ENCODE measurements at places on chromosomes 2 and 18. TPM values are rescaled to one million over a fixed set of nuclear protein-coding genes. Genes with fewer than 3 reads are reported as not detected.

- no peak for DNase-seq
These were observed 15.6 kb upstream of the WDR75 start for GRCh38 chr2:189425676-189426075.

DNA sequence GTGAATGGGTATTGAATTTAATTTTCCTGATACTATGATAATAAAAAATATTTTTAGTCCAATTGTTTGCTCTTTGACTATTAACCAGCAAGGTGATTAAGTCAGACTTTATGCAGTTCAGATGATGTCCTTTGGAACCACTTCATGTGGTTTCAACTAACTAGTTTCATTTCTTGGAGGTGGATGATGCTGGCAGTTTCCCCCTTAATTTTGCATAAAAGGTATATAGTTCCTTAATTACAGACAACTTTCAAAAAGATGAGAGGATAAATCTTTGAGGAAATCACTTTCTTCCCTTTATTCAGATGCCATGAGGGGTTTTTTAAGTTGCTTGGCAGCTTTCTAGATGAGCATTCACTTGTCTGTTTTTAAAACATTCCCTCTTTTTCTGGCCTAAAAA is 223.1 kb downstream of the PHLPP1 start:
- no peak for DNase-seq

DNA sequence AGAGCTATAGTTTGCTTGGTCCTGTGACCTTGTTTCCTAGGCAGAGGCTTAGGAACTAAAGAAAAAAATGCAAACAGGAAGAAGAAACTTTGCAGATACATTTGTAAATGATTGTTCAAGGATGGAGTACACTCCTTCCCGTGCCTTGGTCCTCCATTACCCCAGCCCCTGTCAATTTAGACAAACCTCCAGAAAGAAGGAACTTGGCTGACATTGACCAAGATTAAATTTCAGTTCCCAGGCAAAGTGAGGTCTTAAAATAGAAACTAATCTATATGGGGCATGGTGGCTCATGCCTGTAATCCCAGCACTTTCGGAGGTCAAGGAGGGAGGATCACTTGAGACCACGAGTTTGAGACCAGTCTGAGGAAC is 179.9 kb upstream of the FN1 start:
- no peak for DNase-seq

DNA sequence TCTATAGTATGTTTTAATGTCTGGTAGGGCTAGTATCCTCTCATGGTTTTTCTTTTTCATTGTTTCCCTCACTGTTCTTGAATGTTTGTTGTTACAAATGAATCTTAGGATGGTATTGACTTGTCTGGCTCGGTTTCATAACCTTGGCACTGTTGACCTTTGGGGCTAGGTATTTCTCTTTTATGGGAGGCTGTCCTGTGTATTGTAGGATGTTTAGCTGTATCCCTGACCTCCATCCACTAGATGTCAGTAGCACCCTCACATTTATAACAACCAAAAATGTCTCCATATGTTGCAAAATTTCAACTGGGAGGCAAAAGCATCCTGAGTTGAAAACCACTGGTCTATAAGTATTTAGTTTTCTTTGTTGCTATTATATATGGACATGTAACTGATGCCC is 7.0 kb upstream of the AOX1 start:
- no peak for DNase-seq

DNA sequence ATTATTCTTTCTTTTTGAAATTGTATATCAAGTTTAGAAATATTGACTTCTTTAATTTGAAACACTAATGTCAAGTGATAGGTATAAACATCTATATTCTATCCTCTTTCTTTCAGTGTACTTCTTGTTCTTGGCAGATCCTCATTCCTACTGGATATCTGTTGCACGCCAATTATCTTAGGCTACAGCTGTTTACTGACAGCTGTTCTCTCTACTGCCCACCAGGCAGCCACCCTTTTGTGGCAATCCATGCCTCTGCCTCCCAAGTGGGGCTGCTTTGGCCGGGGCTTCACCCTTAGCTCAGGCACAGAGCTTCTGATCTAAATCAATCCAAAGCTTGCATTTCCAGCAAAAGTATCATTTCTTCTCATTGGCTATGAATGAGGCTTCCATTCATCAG is 50.6 kb upstream of the ITSN2 start:
- DNase-seq, result no peak

GRCh38 chr2:233852056-233852455 is 2.3 kb downstream of the HJURP start:
- DNase-seq, result no peak

DNA sequence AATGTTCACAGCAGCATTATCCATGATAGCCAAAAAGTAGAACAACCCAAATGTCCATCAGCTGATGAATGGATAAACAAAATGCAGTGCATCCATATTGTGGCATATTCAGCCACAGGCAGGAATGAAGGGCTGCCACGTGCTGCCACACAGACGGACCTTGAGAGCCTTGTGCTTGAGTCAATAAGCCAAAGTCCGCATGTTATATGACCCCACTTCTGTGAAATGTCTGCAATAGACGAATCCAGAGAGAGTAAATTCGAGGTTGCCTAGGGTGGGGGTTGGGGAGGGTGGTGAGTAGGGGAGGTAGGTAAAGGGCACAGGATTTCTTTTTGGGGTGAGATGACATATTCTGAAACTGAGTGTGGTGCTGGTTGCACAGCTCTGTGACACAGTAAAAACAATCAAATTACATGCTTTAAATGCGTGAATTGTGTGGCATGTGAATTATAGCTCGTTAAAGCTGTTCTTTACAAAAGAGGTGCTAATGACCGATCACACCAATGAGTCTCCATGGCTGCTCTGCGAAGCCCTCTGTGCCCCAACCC is 38.9 kb upstream of the LDLRAD4 start:
- DNase-seq, result no peak

- DNase-seq, result peak; percentile 18
These were observed 466.7 kb downstream of the TNS1 start for GRCh38 chr2:217535957-217536708.

DNA sequence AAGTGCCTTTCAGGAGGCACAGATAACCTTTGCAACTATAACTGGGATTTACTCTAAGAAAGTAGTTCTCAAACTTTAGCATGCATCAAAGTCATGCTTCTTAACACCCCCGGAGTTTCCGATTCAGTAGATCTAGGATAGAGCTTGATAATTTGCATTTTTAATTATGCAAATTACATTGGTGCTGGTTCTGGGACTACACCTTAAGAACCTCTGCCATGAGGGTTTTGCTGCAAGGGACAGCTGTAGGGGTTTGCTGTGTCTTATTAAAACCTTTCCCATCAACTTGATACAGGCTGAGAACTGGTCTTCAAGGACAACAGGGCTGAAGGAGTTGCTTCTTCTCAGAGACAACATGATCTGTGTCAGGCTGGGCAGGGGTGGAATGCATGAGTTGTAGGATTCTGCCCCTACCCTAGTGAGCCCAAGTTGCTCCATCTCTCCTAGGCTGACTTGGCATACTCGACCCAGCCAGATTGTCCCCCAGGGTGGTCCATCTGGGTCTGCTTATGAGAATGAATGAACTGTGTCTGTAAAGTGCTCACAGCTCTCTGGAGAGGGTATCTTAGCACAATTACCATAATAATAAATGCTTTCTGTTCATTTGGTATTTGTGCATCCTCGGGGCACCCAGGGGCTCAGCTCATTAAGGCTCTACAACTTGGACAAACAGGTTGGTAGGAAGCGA is 232.7 kb downstream of the CLIP4 start:
- DNase-seq, result no peak

DNA sequence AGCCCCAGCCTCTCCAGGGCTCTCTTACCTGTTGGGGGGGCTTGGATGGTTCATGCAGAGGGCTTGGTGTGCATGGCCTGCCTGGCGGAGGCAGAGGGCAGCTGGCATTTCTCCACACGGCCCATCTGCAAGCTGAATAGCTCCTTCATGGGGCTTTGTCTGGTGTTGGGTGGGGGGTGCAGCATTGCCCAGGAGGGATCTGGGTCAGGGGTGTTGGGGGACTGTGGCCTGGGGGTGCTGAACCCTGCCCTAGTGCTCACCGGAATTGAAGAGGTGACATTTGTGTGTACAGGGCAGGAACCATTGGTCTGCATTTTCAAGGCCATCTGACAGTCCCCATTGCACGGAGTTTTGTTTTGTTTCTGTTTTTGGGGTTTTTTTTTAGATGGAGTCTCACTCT is 58.8 kb upstream of the HAAO start:
- no peak for DNase-seq

DNA sequence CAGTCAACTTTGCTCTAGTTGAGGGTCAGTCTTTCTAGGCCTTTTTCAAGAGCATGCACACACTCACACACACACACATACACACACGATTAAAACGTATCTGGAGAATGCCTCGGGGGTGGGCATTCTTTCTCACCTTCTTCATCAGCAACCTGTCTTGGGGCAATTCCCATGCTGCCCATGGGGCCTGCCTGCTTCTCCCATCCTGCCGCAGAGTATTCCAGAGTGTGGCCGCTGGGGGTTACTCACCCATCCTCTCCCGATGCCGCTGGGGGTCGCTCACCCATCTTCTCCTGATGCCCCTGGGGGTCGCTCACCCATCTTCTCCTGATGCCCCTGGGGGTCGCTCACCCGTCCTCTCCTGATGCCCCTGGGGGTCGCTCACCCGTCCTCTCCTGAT is 10.8 kb upstream of the ALLC start:
- DNase-seq, result peak; percentile 61

GRCh38 chr2:174608866-174609214 is 11.2 kb upstream of the WIPF1 start:
- DNase-seq, result no peak

DNA sequence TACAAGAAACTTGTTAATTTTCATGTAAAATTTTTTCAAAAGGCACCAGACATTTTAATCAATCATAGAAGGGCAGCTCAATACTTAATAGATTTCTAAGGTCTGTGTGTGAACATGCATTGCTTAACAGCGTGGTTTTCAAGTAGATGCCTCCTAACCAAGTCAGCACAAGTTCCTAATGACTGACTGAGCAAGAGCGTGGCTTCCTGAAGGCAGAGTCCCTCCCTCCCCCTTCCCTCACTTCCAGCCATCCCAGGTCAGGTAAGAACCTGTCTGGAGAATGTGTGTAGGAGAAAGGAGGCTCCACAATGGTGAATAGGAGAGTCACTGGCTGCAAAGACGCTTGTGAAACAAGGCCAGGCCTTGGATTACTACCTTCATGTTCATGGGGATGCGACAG is 33.5 kb upstream of the DAPL1 start:
- DNase-seq, result no peak

- no peak for DNase-seq
These were observed 748 bp downstream of the TWIST2 start for GRCh38 chr2:238848691-238848975.

DNA sequence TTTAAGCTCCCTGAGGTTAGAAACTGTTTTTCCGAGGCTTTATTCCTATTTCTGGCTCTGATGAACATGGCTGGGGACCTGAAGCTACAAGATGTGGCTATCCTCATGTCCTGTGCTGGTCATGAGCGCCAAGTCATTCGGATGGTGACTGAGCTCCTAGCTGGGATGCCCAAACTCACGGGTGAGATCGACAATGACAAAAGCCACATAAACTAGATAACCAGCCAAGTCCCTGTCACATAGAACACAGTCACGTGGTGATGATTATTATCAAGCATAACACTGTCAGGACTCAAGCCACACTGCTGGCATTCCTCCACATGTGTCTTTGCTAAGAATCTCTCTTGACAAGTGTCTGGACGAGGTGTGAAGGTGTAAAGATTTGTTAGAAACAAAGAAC is 274.9 kb downstream of the CLIP4 start:
- DNase-seq, result no peak

DNA sequence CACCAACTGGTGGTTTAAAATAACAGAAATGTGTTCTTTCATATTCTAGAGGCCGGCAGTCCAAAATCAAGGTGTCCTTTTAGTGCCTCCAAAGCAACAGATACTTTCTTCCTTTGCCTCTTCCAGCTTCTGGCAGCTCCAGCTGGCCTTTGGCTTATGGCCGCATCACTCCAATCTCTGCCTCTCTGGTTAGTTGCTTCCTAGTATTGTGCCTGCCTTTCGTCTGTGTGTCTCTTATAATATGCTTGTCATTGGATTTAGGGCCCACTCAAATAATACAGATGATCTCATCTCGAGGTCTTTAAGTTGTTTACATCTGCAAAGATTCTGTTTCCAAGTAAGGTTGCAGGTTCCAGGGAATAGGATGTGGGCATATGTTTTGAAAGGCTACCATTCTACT is 855.2 kb upstream of the ID2 start:
- DNase-seq, result no peak

DNA sequence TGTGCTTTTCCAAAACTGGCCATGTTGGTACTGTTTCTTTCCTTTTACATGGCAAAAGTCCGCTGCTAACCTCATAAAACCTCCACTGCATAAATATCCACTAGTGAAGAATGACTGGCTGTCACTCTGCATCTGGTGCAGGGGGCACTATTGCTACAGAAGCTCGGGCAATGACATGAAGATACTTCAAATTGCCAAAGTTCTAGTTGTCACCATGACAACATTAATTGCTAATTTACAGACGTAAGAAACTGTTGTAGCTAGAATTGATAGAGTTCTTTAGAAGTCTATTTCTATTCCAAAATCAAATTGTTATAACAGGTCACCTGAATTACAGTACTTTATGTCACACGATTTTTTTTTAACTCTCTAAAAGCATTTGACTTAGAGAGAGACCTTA is 845 bp downstream of the CFAP210 start:
- DNase-seq, result peak; percentile 49

DNA sequence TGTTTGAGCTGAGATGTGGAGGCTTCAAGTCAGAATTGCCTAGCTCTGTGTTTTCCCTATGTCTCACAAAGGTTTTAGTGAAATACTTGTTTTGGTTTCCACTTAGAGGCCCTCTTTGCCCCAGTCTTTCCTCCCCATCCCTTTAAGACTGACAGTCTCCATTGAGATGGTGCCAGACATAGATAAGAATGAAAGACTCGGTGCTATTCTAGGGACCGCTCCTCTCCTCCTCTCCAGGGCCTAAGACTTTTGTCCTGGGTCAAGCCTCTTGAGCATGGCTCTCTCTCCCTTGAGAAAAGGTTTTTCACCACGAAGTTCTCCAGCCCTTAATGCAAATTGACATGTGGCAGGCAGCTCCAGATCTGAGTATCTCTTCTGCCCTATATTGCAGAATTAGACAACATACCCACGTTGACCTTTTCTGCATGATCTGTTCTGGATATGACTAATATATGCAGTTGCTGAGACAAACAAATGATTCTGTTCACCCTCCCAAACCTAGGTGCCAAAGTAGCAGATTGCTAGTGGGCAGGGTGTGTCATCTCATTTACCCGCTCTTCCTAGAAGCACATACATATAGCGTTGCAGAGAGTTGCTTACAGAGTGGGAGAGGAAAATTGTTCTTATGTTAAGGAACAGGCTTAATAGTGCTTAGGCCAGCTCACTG is 47.5 kb upstream of the ACSL3 start:
- no peak for DNase-seq

- DNase-seq, result no peak
These were observed 45.9 kb downstream of the MARCO start for GRCh38 chr2:118987886-118988285.

GRCh38 chr2:207635468-207636200 is 10.4 kb upstream of the METTL21A start:
- DNase-seq, result no peak

- peak; percentile 71 for DNase-seq
These were observed 59.5 kb downstream of the MFSD6 start for GRCh38 chr2:190467575-190468083.

Gene HOXD8
- polyA plus RNA-seq, result 1.6 TPM

Gene ZC3H8
- 20.0 TPM for polyA plus RNA-seq

Gene GLB1L
- polyA plus RNA-seq, result 17.0 TPM

Data from left lung (tissue), 14 donors.